Smooth muscle cell of the umbilical artery (primary cell): ENCODE measurements at places on chromosomes 13 and 19. TPM values are rescaled to one million over a fixed set of nuclear protein-coding genes. Genes with fewer than 3 reads are reported as not detected.

RAB3A gene
- 3.6 and 4.0 TPM in 2 replicates for total RNA-seq

PSG2 gene
- total RNA-seq, result not detected in 2 replicates

BRME1 gene
- under 0.01 and 0.37 TPM in 2 replicates for total RNA-seq

SPTBN4 gene
- total RNA-seq, result 0.30 and 0.97 TPM in 2 replicates

HOOK2 gene
- total RNA-seq, result 12.5 and 19.4 TPM in 2 replicates

KCNK6 gene
- total RNA-seq, result 10.4 and 10.6 TPM in 2 replicates

ZNF57 gene
- total RNA-seq, result 3.0 and 3.7 TPM in 2 replicates

LRRC63 gene
- total RNA-seq, result under 0.01 and 0.09 TPM in 2 replicates

NOTCH3 gene
- total RNA-seq, result 31.2 and 57.9 TPM in 2 replicates

OR7C1 gene
- not detected in 2 replicates for total RNA-seq

GTF3A gene
- 93.8 and 127 TPM in 2 replicates for total RNA-seq

ARID3A gene
- total RNA-seq, result 28.2 and 30.3 TPM in 2 replicates

ARL11 gene
- total RNA-seq, result not detected in 2 replicates

PPM1N gene
- 0.46 and 0.59 TPM in 2 replicates for total RNA-seq

PODNL1 gene
- 3.9 and 4.8 TPM in 2 replicates for total RNA-seq

ZNF823 gene
- 5.6 and 6.4 TPM in 2 replicates for total RNA-seq

PGLYRP2 gene
- total RNA-seq, result not detected in 2 replicates

URAD gene
- total RNA-seq, result not detected in 2 replicates

BCL3 gene
- total RNA-seq, result 9.2 and 9.6 TPM in 2 replicates

SYT3 gene
- total RNA-seq, result 0.14 and 0.59 TPM in 2 replicates

ELANE gene
- total RNA-seq, result not detected in 2 replicates

ZNF562 gene
- 25.8 and 32.2 TPM in 2 replicates for total RNA-seq

UBE2L5 gene
- 0.09 TPM in 1 of 2 replicates, not detected in the other for total RNA-seq

CPB2 gene
- 0.05 TPM in 1 of 2 replicates, not detected in the other for total RNA-seq

ZNF77 gene
- total RNA-seq, result 4.2 and 5.0 TPM in 2 replicates

DMKN gene
- total RNA-seq, result 0.23 and 0.30 TPM in 2 replicates

C19orf85 gene
- not detected in 2 replicates for total RNA-seq

NUMBL gene
- 31.8 and 72.5 TPM in 2 replicates for total RNA-seq

MICU2 gene
- 39.8 and 87.7 TPM in 2 replicates for total RNA-seq

JSRP1 gene
- total RNA-seq, result 0.14 and 0.30 TPM in 2 replicates

ARHGAP45 gene
- 0.89 and 0.97 TPM in 2 replicates for total RNA-seq

ZNF177 gene
- 0.97 and 2.1 TPM in 2 replicates for total RNA-seq

ZNF254 gene
- 13.4 and 13.9 TPM in 2 replicates for total RNA-seq

TMEM161A gene
- 29.1 and 29.8 TPM in 2 replicates for total RNA-seq

TNNT1 gene
- total RNA-seq, result 1.5 and 3.0 TPM in 2 replicates
